Motor neuron (in vitro differentiated cells): ENCODE measurements at places on chromosomes 3 and 15.

- no peak for ATAC-seq
Observed at GRCh38 chr3:62277450-62277849, 95.9 kb downstream of the FEZF2 start.

DNA sequence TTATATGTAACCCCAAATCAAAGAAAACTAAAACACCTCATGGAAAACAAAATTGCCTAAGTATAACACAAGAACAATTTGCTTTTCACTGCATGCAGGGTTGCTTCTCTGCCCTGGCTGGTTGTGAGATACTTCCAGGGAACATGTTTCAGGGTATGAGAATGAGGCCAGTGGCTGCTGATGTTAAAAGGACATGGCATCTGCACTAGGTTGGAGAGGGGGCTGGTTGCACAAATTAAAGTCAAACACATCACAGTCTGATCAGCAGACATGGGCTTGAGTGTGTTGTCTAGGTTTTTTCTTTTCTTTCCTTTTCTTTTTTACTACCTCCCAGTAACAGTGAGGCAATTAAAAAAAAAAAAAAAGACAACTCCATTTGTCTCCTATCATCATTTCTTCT is 374.9 kb downstream of the MCTP2 start:
- no peak for ATAC-seq

DNA sequence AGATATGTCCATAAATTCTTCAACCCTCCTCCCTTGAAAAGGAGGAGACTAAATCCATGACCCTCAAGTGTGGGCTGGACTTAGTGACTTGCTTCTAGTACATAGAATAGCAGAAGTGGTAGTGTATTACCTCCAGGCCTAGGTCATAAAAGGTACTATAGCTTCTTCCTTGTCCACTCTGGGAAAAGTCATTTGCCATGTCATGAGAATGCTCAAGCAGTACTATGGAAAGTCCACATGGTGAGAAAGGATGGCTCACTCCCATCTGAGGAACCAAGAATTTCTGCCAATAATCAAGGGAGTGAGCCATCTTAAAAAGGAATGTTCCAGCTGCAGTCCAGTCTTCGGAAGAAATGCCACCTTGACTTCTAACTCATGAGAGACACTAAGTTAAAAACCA is 10.5 kb upstream of the ILDR1 start:
- ATAC-seq, result no peak

DNA sequence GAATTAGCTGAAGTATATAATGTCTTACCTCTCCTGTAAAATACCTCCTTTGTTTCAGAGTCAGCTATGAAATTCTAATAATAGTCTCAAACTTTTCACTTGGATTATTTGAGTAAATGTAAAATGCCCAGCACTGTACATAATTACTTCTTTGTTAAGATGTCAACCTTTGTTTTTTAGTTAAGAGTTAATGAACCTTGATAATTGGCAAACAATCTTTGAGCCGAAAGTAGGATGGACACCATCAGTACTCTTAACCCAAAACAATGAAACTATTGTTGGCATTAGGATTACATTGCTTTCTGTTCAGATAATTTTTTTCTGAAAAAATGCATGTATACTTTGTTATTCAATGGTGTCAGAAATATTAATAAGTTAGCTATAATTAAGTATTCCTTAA is 3.0 kb upstream of the NECTIN3 start:
- ATAC-seq, result no peak

DNA sequence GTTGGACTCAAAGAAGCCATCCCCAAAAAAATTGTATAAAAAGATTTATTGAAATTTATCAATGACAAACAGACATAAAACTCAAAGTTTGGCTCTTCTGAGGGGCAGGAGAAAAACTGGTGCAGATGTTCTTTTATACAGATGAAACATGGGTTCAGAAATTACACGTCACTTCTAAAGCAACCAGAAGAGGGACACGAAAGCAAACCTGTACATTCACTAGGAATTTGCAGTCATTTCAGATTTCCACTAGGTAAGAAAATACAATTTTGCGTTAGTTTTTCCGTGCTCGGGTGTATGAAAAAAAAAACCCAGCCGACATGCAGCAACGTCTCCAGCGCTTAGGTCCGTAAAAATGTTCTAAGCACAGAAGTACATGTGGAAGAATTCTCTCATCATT is 41.8 kb downstream of the ANP32A start:
- no peak for ATAC-seq

DNA sequence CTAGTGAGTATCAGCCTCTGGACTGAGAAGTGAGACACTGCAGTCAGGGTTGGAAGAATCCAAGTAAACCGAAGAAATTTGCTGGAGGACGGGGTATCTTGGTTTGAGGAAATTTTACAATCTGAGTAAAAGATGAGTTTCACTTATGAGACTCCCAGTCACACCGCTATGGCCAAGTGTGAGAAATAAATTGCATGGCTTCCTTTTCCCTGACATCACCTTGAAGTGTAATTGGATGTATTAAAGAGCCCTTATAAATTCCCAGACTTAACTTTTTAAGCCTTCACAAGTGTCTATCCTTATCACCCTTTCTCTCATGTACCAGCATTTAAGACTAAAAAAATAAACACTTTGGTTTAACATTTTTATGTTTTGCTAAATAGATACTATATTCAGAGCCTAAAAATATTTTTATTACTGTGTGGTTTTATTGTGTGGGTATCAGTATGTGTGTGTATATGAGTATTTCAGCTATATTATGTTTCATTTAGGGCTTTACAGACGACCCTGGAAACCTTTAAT is 23.8 kb downstream of the USP3 start:
- ATAC-seq, result no peak

GRCh38 chr3:99128725-99129505 is 227.4 kb upstream of the DCBLD2 start:
- peak; percentile 90 for ATAC-seq

DNA sequence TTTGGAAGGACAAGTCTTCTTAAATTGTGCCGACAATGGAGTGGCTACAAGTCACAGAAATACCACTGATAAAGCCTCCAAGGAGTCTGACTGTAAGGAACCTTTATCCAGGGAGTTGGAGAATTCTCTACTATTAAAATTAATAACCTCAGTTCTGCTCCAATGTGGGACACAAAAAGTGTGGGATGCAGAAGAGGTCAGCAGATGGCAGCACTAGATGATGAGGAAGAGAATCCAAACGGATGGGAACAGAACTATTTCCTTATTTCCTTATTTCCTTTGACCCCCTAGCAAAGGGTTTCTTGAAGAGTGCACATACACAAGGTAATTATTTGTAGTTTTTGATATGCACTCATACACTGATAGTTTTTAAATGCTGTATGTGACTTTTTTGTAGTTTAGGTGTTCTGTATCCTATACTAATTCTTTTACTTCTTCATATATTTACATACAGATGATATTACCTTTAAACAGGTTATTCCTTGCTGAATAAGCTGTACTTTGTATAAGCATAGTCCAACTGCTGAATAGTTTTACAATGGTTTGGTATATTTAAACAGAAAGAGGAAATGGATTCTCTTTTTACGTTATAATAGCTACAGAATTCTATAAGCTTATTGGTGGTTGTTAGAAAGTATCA is 25.6 kb upstream of the NLGN1 start:
- peak; percentile 50 for ATAC-seq

DNA sequence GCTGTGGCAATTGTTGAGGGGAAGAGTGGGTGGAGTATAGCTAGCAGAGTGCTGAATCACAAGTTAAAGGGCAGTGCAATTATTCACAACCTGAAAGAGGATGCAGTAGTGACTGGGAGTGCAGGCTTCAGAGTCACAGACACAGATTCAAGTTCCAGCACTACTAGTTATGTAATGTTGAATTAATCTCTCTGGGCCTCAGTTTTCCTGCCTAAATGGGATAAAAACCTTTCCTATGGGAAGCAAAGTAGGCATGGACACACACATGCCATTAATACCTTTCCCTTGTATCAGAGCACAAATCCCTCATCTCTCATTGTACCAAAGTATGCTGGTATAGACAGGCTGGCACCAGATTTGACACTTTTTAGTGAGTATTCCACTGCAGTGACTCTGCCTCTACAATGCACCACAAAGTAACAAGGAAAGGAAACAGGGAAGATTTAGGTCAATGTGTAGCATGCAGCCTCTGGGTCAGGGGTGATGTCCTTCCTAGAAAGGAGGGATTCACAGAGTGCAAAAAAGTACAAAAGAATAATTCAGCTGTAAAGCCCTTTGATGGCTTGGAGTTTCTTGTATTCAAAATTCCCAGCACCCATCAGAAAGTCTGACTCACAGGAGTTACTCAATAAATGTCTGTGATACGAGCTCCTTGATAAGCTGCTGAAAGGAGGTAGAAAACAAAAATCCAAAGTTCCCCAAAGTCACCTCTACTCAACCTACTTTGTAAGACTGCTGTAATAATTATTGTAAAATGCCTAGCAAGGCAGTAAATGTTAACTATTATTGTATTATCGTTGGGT is 507.5 kb upstream of the TGFBR2 start:
- peak; percentile 82 for ATAC-seq

GRCh38 chr3:134249935-134250716 is 533 bp downstream of the RYK start:
- ATAC-seq, result peak; percentile 71

DNA sequence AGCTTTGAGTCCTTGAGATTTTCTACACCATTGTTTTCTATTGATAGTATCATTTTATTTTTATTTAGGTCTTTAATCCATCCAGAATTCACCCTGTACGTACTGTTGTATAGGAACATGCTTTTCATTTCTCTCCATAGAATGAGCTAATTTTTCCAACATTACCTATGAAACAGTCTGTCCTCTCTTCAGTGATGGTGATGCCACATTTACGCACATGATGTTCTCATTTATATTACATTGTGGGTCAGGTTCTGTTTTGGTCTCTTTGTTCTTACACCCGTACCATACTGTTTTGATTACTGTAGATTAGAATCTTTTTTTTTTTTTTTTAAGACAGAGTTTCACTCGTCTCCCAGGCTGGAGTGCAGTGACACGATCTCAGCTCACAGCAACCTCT is 17.7 kb upstream of the VWA5B2 start:
- ATAC-seq, result no peak

DNA sequence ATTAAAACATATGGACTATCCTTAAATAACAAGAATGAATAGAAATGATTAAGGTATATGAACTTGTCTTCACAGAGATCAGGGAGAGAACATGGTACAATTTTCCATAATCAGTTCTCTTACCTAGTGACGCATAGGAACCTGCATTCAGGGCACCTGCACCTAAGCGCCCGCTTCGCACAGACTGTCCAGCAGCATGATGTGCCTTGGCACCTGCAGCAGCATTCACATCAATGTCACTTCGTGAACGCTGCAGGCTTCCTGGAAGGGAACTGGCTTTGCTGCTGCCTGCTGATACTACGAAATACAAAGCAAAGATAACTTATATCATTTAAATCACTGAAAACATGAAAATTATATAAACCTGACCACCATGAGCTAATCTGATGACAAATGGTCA is 115.2 kb downstream of the CLASP2 start:
- no peak for ATAC-seq

- ATAC-seq, result peak; percentile 7
Observed at GRCh38 chr3:11154953-11155325, 646 bp downstream of the HRH1 start.

- ATAC-seq, result peak; percentile 82
Observed at GRCh38 chr3:169218314-169218983, 445.1 kb downstream of the MECOM start.

DNA sequence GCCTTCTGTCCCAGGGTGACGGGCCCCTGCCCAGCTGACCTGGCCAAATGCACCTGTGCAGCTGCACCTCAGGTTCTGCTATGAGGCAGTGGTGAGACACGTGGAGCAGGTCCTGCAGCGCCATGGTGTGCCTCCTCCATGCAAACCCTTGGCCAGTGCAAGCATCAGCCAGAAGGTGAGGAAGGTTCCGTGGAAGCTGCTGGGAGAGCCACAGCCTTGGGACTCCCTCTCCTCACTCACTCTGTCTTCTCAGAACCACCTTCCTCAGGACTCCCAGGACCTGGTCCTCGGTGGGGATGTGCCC is 31.6 kb downstream of the PTPN23 start:
- ATAC-seq, result no peak

DNA sequence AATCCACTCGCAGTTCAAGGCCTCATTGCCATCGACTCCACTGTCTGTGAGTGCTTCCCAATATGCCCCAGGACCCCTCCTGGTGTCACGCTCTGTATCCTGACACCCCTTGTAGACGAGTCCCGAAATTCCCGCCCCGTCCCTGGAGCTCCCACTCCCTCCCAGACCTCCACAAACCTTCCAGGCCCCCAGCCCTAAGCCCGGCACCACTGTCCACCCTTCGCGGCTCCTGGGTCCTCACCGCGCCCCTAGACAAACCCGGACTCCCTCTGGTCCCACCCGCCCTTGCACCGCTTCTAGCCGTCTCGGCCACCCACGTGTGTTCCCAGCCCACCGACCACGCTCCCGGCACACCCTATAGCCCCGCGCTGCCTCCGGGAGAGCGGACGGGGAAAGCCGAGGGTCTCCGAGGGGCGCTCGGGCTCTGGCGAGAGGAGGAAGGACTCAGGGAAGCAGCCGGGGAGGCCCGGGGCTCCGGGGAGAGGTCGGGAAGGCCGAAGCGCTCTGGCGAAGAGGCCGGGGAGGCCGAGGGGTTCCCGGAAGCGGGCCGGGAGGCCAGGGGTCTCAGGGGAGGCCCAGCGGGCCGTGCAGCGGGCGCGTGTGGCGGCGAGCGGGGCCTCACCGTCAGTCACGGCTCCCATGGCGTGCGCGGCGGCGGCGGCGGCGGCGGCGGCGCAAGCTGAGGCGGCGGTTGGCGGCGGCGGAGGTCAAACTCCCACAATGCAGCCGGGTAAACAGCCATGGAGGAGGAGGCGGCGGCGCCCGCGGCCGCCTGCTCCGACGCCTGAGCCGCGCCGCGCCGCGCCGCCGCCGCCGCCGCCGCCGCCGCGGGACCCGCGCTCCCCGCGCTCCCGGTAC is at the start of the genes ATXN7 and THOC7:
Gene ATXN7 (plus strand): TSS at position 718 of the 858 bp plus-strand sequence. CDS start 48,732 bp downstream, outside the sequence.
Gene THOC7 (minus strand): TSS at position 656 of the 858 bp plus-strand sequence. CDS start 15 bp downstream, at position 641.
- peak; percentile 73 for ATAC-seq

DNA sequence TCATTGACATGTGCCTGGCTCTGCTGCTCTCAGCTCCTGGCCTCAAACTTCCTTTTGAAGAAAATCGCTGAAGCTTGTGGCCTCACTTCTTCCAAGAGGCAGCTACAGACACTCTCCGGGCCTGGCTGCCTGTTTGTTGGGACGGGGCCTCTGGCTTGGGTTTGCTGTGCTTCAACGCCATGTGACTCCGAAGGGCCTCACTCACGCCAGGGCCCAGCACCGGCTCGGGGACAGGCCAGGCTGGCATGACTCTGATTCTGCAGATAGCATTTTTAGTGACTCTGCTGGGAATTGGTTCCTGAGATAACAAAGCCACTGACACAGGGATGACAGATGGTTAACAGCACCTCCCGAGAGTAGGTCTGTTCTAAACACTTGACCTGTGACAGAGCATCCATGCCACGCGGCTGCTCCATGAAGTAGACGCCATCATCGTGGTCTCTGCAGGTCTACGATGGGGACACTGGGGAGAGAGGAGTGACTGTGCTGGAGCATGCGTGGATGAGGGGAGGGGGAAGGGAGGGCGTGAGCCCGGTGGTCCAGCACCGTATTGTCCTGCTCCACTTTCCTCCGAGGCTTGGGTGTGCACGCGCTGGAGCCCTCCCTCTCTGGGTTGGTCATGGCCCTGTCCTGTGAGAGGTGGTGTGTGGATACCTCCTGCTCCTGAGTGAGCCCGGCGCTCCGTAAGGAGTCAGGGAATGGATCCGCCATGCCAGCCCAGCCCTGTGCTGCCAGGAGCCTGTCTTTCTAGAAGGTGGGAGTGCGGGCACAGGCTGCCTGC is 133.6 kb downstream of the TJP1 start:
- ATAC-seq, result peak; percentile 69

- ATAC-seq, result no peak
Observed at GRCh38 chr3:37511463-37511920, 337.1 kb upstream of the LRRFIP2 start.
